HS-27A (cell line): ENCODE measurements at places on chromosomes 5 and 9.

DNA sequence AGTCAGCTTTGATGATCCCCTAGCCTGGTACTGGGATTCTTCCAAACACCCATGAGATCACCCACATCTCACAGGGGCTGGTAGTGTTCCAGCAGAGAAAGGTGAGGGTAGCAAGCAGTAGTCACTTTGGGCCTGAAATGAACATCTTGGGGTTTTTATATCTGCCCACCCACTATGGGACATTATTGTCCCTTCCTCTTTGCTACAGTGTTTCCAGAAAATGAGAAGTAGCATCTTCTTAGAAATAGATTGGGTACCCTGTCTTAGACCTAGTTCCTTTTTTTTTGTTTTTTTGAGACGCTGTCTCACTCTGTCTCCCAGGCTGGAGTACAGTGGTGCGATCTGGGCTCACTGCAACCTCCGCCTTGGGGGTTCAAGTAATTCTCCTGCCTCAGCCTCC is 249.2 kb upstream of the ANKRD55 start:
- no peak for DNase-seq

GRCh38 chr5:157347301-157348048 is 81.6 kb downstream of the CYFIP2 start:
- no peak for DNase-seq

DNA sequence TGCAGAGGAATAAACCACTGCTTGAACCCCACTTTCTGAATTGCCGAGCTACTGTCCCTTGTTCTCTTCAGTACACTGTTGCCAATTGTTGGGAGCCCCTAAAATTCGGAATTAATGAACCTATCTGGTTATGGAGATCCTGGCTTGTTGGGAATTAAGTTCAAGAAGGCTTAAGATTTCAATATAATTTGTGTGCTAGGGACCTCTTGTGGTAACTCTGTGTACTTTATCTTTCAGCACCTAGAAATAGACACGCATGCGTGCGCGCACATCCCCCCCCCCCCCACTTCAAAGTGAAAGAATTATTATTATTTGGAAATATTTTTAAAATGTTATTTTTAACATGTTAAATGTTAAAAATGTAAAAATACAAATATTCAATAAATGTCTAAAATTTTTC is 53.3 kb upstream of the FAM169A start:
- DNase-seq, result no peak

DNA sequence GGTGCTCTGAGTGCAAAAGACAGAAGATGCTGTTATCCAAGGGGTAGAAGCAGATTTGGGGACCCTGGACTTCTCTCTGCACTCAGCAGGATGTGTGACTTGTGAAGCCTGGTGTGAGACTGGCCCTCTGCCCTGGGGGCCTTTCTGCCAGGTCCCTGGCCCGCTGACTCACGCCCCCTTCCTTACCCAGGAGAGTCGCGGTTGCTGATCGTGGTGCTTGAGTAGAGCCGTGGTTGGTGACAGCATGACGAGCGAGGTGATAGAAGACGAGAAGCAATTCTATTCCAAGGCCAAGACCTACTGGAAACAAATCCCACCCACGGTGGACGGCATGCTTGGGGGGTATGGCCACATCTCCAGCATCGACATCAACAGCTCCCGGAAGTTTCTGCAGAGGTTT is 6.5 kb downstream of the NTMT1 start:
- no peak for DNase-seq

DNA sequence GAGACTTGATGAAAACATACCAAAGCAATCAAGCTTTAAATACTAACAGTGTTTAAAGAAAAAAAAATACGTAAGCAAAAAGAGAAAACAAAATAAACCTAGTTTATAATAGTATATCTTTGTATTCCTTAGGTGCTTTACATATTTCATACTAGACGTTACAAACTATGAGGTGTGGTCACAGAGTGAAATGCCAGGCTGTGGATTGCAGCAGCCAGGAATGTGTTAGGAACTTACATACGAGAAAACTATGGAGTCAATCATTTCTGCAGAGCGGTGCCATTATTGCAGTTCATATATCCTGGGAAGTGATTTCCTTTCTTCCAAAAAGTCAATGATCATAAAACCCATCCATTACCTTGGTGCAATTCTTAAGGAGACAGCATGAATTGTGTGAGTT is 443.6 kb upstream of the GRAMD2B start:
- DNase-seq, result no peak
